ENCODE measurements at places on chromosomes 3 and 15.

DNA sequence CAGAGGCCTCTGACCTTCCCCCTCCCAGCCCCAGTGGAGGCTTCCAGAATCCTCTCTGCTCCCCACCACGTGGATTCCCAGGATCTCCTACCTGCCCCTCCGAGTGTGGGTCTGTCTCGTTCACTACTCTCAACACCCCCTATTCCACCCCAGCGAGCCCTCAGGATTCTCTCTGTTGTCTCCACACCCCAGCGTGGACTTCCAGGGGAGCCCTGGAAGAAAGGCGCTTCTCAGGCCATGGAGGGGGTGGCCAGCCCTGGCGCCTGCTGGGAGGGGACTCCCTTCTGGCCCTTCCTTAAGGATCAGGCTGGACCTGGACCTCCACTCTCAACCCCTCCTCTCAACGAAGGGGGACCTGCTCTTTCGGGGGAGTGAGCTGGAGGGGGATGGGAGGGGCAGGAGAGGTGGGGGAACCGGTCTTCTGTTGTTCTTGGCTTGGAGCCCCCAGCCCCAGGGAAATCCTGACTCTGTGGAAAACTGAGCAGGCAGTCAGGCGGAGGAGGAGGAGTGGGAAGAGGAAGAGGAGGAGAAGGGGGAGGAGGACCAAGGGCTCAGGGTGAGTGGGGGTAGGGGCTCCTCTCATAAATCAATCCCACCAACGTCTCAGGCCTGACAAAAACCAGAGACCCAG is 32.9 kb downstream of the EPHB3 start:
- DNase-seq: no peak

DNA sequence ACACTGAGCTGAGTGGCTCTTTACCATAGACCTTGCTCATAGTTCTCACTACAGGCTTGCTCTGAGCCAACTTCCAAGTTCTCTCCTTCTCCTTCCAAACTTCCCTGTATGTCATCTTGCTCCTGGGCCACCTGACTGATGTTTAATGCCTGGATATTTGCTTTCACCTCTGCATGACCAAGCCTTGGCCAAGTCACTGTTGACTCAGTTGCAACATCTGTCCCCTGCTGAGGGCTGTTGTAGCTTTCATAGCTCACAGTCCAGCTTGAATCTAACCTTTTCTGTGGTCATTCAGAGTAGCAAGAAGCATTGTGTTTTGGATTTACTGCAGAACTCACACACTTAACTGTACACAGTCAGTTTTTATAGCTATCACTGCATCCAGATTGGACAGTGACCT is 171.8 kb upstream of the ROPN1 start:
- no peak for DNase-seq

- no peak for DNase-seq
These were observed 73.2 kb upstream of the HEG1 start for GRCh38 chr3:125128861-125129501.

- DNase-seq: no peak
These were observed 64.8 kb upstream of the SEC61A1 start for GRCh38 chr3:127987309-127987995.

DNA sequence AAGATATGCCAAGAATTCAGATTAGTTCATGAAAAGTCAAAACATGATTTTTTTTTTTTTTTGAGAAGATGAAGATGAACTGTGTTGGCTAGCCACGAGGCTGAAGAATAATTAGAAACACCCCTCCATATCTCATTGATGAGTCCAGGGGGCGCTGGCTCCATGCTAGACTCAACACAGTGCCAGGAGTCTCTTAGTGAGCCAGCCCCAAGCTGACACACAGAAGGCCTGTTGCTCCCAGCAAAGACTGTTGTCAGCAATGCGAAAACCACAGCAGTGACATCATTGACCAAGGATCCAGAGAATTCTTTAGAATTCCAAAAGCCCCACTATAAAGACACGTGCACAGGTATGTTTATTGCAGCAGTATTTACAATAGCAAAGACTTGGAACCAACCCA is 185.2 kb downstream of the ANXA2 start:
- DNase-seq: no peak

GRCh38 chr3:46896386-46896785 is 18.9 kb downstream of the PTH1R start:
- DNase-seq: no peak

- no peak for DNase-seq
These were observed 25.8 kb upstream of the PLA2G4E start for GRCh38 chr15:42046597-42046996.

DNA sequence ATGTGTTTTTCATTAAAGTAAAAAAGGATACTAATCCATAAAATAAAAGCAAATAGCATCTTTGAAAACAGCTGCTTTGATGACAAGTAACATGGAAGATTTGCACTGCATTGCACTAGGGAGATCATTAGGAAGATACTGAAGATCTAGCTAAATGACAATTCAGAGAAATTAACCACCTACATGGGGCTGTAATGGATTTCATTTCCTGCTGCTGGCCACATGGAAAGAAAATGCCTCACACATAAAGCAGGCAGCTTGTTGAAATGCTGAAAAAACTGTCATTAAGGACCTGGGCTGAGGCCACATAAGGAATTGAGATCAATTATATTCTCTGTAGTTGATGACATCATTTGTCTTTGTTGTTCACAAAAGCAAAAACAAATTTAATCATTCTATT is 94.1 kb downstream of the PYDC2 start:
- DNase-seq: no peak

DNA sequence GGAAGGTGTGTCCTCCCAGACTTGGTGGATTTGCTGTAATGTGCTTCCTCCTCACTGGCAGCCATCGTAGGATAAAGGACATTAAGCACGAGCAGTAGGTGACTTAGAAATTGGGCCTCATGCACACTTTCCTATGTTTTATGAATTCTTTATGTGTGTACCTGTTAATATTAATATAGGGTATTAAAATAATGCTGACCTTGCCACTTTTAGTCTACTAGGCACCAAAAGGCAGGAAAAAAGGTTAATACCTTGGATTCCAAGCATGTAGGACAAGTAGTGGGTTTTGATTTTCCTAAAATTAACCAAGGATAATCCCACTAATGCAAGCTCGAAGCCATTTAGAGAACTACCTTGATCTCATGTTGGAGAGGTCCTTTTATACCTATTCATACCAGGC is 55.9 kb downstream of the ADAMTSL3 start:
- no peak for DNase-seq

- DNase-seq: no peak
These were observed 525.7 kb downstream of the TUSC7 start for GRCh38 chr3:117235304-117235703.

- no peak for DNase-seq
These were observed 245.3 kb downstream of the OCA2 start for GRCh38 chr15:27853624-27854455.

DNA sequence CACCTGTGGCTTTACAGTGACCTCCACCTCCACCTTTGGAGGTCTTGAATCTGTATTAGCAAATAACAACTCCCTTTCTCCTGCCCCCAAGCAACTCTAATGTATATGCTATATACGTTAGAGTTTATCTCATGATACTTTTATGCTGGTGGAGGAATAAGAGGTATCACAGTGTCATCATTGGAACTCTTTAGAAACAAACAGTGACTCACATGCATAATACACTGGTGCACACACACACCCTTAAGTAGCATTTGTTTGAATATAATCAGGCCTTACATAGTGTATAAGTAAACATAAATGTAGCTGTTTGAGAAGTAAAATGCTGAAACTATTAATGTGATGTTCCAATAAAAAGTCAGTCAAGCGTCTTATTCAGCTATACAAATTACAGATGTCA is 280.2 kb upstream of the C2CD4B start:
- no peak for DNase-seq

- no peak for DNase-seq
These were observed 455 bp upstream of the SNAP23 start for GRCh38 chr15:42494998-42495360.

DNA sequence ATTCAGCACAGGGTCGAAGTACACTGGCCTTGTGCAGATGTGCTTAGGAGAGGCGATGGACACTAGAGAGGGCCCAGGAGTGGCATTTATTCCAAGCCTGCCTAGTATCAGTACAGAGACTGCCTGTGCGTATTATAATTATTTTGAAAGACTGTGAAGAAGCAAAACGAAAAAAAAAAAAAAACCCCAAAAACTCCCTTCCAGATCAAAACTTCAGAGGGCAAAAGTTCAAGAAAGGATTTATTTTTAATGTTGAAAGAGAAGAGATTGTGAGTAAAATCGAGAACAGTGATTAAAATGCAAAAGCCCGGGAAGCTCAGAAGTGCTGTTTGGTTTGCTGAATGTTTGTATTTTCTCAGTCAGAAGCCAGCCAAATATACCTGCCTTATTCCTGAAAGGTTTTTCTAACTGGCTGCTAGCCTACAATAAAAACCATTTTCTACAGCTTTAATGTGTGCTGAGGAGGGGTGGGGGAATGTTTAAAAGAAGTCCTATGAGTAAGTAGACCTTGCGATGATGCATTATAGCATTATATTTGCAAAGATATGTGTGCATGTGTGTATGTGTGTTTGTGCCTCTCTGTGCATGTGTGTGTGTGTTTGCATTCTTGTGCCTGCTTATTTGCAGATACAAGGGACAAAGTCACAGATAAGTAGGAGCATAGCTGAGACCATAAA is 19.3 kb upstream of the LZTFL1 start:
- DNase-seq: no peak

GRCh38 chr3:194137506-194138474 is 1.8 kb downstream of the HES1 start:
- no peak for DNase-seq

GRCh38 chr3:1578124-1578806 is 485.4 kb downstream of the CNTN6 start:
- no peak for DNase-seq

GRCh38 chr15:42385206-42385979 is 26.1 kb downstream of the CAPN3 start:
- no peak for DNase-seq

DNA sequence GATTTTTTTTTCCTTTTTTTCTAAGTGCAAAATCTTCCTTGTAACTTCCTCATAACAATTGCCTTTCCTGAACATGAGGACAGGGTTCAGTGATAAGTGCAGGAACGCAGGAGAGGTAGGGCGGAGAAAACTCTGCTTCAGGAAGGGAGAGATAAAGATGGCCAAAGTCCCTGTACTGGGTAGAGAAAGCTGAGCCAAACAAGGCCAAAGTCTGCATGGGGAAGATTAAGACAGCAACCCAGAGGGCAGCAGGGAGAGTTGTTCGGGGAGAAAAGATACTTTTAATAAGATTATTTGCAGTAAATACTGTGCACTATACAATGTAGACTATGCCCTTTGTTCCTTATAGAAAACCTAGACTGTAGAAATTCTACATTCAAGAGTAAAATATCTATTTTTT is 55.4 kb upstream of the LRRFIP2 start:
- DNase-seq: no peak

- DNase-seq: no peak
These were observed 692.9 kb downstream of the GBE1 start for GRCh38 chr3:81068546-81068945.

- DNase-seq: no peak
These were observed at the start of gene TRIM69 for GRCh38 chr15:44736181-44736765. Gene TRIM69 (plus strand): TSS chr15:44736528. CDS start chr15:44736705, 177 bp downstream.

DNA sequence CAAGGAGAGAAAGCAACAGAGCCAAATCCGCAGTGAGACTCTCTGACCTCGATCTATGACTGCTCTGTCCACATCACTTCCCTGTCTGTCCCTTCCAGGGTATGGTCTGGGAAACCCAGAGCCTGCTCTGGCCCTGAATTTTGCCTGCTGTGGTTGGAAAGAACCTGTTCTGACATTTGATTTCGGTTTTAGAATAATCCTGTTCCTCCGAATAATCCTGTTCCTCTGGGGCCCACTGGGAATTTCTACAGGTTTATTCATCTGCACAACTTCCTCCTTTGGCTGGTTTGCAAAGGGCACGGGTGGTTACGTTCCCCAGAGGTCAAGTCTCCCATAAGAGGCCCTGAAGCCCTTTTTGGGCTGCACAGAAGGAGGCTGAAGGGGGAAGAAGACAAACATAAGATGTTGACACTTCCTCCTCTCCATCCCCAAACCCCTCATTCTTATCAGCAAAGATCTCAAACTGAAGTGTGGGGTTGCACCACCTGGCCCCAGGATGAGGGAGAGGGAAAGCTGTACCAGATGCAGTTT is 10.6 kb downstream of the LAMP3 start:
- DNase-seq: no peak

DNA sequence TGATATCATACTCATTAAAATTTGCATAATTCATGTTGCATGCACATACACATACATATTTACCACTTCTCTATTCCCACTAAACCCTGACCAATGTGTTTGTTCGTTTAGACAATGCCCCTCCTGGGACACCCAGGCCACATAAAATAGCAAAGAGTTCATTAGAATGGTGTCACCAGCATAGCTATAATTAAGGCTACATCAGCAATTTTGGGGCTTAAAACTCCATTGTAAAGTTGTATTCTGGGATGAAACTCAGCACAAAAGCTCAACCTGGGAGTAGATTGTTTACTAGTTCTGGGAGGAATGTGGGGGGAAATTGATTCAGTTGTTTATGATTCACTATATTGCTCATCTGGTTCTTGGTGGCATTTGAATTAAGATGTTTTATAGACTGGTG is 522.2 kb upstream of the SUCLG2 start:
- no peak for DNase-seq

- no peak for DNase-seq
These were observed 49.3 kb upstream of the CA12 start for GRCh38 chr15:63430766-63431451.

GRCh38 chr3:16338999-16339398 is 74.0 kb downstream of the OXNAD1 start:
- no peak for DNase-seq

- no peak for DNase-seq
These were observed 689.9 kb downstream of the TUSC7 start for GRCh38 chr3:117399311-117400078.

DNA sequence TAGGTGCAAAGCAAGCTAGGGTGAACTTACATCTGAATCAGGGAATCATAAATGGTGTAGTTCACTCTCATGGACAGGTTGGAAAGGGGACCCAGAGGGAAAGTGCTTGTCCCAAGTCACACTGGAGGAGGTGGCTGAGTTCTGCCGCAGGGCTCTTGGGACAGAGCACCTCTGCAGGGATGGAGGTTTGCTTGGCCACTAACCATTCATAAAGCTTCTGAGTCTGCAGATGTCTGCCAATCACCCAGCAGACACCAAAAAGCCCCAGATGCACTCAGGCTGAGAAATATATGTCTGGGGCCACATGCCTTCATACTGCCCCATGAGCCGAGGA is 17.9 kb upstream of the RTP2 start:
- DNase-seq: no peak

DNA sequence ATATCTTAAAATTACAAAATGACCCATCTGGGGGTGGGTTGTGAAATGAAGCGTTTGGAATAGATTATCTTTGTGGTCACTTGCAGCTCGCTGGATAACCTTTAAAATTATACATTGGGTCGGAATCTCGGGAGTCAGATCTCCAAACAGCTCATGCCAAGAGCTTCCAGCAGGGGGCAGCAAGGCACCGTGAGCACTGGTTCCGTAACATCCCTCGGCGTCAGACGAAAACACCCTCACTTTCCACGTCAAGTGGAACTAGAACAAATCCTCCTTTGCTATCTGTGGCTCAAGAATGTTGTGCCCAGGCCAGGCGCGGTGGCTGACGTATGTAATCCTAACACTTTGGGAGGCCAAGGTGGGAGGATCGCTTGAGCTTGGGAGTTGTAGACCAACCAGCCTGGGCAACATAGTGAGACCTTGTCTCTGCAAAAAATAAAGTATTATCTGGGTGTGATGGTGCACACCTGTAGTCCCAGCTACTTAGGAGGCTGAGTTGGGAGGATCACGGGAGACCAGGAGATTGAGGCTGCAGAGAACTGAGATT is 31.1 kb downstream of the UMPS start:
- no peak for DNase-seq

- DNase-seq: no peak
These were observed 7.7 kb upstream of the RFTN1 start for GRCh38 chr3:16520970-16521881.

Data from NCI-H1417 treated with DMSO at 0.1 percent for 48 hours (cell line).